ENCODE measurements at places on chromosomes 6 and 20.
A peak's percentile ranks its signal among the peaks of the same experiment; 100 is the strongest.

DNA sequence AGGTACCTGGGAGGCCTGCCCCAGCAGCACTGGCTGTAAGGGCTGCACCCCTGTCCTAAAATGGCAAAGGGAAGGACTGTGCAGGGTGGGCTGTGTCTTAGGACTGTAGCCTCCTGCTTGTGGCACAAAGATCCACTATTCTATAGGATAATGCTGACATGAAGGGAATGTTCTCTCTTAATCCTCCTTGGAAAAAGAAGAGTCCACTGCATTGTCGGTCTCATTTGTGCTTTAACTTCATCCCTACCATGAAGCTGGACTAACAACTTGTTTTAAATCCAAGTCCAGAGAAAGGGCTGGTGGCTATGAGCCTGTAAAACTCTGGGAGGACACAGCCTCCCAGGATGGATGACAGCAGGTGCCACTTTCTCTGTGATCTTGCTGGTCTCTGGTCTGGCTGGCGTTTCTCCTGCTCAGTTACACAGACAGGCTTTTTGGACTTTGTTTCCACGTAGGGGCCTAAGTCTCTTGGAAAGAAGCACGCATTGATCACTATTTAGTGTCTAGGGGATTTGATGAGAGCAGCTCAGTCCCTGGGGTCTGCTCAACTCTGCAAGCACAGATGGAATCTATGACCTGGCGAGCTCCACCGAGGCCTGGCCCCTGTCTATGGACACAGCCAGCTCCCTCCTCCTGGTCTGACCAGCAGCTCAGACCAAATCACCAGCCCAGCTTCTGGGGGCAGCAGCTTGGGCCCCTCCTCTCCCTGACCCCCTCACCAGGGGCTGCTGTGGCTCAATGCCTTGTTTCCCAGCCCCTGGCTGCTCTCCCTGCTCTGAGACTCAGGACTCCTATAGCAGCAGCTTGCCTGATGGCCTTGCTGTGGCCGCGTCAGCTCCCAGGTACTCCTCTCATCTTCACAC is 4.8 kb downstream of the CST3 start:
- DNase-seq = no peak

DNA sequence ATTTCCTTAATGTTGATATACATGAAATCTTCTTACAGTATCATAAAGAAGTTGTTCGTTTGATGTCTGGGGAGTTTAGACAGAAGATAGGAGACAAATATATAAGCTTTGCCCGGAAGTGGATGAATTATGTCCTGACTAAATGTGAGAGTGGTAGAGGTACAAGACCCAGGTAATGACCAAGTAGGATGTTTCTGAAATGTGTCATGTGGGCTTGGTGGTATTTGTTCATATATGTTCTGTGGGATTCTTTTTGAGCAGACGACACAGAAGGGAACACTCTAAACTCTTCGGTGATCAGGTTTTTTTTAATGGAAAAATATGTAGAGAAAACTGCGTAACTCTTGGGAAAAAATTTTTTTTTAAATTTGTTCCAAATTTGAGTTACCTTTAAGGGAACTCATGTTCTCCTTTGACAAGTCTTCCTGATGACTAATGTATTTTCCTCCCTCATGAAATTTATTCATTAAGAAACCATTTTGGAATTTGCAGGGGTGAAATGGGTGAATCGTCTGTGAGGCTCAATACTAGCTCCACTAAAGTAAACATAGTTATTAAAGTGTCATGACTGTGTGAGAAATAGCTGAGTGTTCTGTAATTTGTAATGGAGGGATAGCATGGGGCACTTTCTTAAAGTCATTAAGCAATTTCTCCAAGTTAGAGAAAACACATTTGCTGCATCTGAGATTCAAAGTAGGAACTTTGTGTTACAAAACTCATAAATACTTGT is 100.6 kb downstream of the MAP3K4 start:
- no peak for DNase-seq

DNA sequence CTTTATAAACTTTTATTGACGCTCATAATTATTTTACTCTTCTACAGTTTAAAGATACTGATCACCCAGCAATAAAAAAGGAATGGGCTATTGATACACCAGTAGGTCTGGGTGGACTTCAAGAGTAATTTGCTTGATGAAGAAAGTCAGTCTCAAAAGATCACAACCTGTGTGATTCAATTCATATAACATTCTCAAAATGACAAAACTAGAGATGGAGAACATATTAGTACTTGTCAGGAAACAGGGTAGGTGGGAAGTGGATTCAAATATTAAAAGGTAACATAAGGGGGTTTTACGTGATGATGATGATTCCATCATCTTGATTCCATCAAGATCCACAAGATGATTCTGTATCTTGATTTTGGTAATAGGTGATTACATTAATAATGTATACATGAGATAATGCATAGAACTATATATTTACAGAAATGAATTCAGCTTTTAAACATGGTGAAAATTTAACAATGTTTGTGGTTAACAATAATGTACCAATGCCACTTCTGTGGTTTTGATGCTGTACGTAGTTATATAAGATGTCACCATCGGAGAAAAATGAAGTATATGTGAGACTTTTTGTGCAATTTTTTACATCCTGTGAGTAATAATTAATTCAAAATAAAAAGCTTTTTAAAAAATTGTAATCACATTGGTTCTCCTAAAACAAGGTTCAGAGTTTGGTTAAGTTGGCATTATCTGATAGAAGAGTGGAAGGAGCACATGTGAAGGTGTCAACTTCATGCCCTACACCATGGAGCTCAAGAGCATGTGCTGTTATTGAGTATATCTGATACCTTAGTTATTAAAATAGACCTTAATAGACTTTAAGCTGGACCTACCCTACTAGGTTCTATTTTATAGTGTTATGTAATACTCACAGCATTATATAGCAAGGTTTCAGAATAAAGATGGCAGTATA is 66.3 kb upstream of the DYNLRB1 start:
- no peak for DNase-seq

- no peak for DNase-seq
Measured at GRCh38 chr6:169800116-169800667, 48.8 kb downstream of the ERMARD start.

GRCh38 chr6:19873031-19873430 is 35.9 kb downstream of the ID4 start:
- no peak for DNase-seq

GRCh38 chr20:4592316-4593148 is 129.2 kb upstream of the PRND start:
- DNase-seq = no peak

DNA sequence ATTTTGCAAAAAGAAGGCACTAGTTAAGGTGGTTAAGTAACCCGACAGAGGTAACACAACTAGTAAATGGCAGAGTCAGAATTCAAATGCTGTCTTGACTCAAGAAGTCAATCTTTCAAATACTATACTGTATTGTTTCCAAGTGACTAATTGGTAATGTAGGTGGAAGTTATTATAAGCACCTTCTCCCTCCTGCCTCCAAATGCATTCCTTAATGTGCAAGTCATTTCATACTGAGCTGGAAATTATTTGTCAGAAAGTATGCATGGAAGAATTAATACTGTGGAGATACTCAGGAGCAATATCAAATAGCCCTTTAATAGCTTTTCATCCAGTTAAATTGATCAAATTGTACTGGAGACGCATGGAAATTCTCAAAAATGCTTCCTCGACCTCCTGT is 579.1 kb downstream of the DOK5 start:
- DNase-seq = no peak

DNA sequence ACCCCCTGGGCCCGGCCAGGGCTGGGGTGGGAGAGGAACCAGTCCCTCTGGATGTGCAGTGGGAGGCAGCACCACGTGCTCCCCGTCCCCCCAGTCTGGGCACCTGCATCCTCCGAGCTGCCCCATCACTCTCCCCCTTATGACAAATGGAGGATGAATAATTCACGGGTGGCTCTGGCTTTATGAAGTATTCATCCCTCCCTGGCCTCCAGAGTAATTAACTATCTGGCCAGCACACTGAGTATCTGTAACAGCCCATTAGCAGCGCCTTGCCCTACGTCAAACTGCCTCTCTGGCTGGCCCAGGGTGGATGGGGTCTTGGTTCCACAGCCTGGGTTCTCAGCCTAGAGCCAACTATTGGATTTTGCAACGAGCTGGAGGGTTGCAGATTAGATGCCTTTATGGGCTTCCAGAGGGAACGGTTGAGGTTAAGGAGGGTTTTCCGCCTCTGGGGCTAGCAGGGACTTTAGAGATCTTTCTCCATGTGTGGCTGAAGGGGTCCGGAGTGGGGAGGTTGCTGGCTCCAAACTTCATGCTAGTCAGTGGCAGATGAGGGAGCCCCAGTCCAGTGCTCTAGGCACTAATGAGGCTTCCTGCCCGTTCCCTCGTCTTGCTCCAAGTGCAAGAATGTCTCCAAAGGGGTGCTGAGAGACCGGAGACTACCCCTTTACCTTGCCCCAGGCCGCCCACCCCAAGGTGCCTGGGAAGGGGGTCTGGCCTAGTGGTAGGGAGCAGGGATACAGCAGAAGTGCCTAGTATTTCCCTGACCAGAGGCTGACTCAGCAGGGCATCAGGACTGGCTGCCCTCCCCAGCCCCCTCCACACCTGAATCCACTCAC is 53.5 kb upstream of the MLN start:
- DNase-seq = no peak

DNA sequence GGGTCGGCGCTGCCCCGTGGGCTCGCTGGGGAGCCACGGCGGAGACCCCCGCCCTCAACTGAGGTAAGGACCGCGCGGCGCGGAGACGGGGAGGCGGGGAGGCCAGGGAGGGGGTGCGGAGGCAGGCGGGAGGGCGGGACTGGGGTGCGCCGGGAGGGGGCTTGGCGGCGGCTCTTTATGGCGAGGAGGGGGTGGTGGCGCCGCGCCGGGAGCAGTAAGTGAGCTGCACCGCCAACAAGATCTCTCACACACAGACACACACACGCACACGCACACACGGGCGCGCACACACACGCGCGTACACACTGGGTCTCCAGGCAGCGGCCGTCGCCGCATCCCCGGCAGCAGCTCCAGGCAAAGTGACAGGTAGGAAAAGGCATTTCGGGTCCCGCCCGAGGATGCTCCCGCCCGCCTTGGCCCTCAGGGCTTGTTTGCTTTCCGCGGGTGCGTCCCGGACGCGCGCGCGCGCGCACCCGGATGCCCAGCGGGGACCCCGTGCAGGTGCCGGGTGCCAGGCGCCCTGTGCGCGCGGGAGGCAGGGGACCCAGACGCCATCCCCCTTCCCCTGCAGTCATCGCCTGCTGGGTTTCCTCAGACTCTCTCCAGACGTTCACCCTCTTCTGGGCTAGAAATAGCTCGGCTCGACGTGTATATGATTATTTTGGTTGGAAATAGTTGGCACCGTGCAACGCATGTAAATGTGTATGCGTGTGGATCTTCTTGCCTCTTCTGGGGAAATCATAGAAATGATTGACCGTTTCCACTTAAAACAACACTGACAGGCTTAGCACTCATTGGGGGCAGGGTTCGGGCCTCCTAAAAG is at the start of gene PLCB4:
TSS of gene PLCB4 (plus strand) at position 247 of the 823 bp plus-strand sequence. CDS start 238,728 bp downstream, outside the sequence.
- DNase-seq = peak; percentile 87

- no peak for DNase-seq
Measured at GRCh38 chr6:149046822-149047246, 270.7 kb upstream of the TAB2 start.

GRCh38 chr20:49403911-49404310 is 78.6 kb downstream of the KCNB1 start:
- DNase-seq = no peak

- no peak for DNase-seq
Measured at GRCh38 chr20:64042054-64042781, 6.2 kb downstream of the C20orf204 start.

GRCh38 chr6:168990019-168990751 is 263.5 kb downstream of the THBS2 start:
- DNase-seq = no peak

DNA sequence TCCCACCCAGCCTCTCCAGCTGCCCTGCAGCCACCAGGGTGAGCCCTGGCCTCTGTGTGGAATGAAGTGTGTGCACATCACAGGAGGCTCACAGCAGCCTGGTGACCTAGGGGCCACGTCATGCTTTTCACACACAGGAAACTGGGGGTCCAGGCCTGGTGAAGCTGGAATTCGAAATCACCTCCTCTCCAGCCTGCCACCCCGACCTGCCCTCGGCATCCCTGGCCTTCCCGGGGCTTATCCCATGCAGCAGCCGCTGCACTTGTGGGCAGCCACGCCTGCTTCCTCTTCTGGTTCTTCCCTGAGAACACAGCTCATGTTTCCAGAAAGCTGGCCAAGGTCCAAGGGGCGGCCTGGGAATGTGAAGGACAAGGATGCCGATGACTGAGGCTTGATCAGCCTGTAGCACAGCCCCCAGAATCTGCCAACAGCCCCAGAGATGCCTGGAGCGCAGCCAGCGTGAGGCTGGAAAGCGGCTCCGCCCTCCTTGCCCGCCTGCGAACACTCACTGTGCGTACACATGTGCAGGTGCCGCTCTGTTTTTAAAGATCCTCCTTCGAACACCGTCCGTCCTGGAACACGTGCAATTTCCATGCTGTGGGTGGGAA is 4.2 kb upstream of the NTSR1 start:
- DNase-seq = peak; percentile 58

DNA sequence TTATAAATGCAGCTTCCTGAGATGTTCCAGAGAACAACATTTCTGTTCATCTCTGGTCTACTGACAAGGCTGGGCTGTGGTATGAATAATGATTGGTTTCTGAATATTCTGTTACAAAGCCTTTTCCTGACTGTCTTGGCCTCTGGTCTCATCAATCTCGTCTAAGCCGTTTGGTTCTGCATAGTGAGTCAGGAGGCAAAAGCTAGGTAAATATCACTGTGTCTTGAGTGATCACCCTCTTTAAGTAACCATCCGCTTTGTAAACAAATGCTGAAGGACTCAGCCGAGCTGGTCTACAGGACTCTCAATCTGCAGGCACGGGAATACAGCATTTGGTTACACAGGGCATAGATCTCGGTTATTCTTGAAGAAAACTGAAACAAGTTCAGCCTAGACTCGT is 511.9 kb downstream of the KIF16B start:
- DNase-seq = no peak

- peak; percentile 90 for DNase-seq
Measured at GRCh38 chr20:46132705-46133120, 14.6 kb downstream of the CD40 start.

GRCh38 chr20:58702161-58702510 is 9.5 kb downstream of the NPEPL1 start:
- no peak for DNase-seq

- DNase-seq = no peak
Measured at GRCh38 chr20:63497946-63498935, 642 bp downstream of the EEF1A2 start.

GRCh38 chr20:44734938-44735337 is 10.7 kb upstream of the KCNK15 start:
- DNase-seq = no peak

GRCh38 chr6:53410508-53411258 is 61.9 kb upstream of the ELOVL5 start:
- DNase-seq = peak; percentile 17

DNA sequence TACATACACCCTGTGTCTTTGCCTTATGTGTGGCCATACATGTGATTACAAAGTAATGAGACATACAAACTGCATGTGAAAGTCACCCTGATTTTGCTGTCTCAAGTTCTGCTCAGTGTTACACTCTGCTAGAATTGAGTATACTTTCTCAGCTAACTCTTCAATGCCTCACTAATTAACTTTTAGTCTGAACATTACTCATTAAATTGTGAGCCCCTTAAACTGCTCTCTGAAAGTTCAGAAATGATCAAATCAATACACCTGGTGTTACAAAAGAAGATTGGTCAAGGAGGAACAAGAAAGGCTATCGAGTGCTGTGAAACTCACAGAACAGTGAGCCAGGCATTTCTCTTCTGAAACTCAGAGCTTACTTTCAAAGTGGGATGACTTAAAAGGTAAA is 71.3 kb downstream of the MKKS start:
- no peak for DNase-seq
